ENCODE measurements at places on chromosomes 7 and 10. TPM values are rescaled to one million over a fixed set of nuclear protein-coding genes. Genes with fewer than 3 reads are reported as not detected.

- DNase-seq: peak; percentile 90
These were observed 37.8 kb downstream of the COBL start for GRCh38 chr7:51278797-51279196.

DNA sequence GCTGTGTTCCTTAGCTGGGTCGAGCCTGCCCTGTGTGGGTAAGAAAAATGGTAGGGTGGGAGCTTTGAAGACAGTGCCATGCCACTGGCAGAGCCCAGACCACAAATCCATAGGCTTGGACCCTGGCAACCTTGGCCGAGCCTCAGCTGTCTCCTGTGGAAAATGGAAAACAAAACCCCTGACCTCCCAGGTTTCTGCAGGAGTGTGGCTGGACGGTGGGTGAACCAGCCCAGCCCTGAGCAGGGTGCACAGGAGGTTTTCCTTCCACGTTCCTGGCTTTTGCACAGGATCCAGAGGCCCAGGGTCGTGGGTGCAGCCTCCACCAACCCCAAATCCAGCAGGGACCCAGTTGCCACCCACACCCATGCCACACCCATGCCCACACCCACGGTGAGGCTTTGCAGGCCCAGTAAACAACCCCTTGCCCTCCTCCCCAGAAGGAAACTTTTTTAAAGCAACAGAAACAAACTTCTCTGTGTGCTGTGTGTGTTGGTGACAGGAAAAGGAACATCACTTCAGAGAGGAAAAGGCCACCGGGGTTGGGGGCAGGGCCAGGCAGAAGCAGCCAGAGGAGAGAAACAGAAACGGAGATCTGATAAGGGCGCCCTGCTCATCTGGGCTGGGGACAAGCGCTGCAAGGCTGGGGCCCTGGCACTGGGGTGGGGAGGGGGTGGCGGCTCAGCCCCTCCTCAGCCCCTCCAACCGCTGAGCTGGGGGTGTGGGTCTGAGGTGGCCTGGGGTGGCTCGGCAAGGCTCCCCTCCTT is 20.7 kb upstream of the ZMIZ1 start:
- no peak for DNase-seq

- no peak for DNase-seq
These were observed 19.8 kb downstream of the PANK1 start for GRCh38 chr10:89625041-89625765.

The KNDC1 gene
- 1.7 TPM for total RNA-seq
